Motor neuron (in vitro differentiated cells): ENCODE measurements at places on chromosomes 1 and 21. TPM values are rescaled to one million over a fixed set of nuclear protein-coding genes. Genes with fewer than 3 reads are reported as not detected.

CCDC30 gene
- 1.7 and 2.3 TPM in 2 replicates for total RNA-seq

GRCh38 chr1:1082239-1082775 is 8.2 kb upstream of the RNF223 start:
- no peak for ATAC-seq

DNA sequence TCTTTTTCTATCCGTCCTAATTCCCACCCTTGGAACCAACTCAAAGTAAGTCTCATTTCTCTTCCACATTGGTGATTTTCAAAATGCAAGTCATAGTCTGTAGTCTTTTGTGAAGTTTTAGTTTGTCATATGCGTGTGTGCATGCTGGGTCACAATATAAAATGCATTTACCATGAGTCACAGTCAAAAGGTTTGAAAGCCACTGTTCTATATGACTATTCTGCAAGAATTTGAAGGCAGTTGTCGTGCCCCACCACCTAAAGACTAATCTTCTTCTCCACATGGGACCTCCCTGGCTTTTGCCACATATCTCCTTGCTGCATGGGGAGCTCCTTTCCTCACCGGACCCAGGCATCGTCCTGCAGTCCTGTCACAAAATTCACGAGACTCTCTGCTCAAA is 1.6 kb downstream of the STPG1 start:
- ATAC-seq: no peak

TMPRSS15 gene
- 1.5 and 6.1 TPM in 2 replicates for total RNA-seq

- no peak for ATAC-seq
Observed at GRCh38 chr21:46509741-46510502, 51.2 kb downstream of the DIP2A start.

DNA sequence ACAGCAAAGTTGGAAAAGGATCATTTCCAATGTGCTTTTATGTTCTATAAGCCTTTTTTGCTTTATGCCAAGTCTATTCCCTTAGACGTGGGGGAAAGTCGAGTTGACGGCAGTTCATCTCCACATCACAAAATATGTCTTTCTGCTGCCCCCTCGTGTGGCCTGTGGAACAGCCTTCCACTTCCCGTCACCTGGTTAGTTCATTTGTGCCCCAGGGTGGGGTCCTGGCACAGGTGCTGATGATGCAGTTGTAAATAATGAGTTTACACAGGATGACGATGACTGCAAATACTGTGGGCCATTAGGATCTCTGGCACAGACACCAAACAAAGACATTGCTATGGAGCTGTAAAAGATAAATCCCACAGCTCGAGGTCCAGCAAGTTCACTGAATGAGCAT is 10.0 kb upstream of the OTUD3 start:
- no peak for ATAC-seq
